ENCODE measurements at places on chromosomes 16 and 17.

DNA sequence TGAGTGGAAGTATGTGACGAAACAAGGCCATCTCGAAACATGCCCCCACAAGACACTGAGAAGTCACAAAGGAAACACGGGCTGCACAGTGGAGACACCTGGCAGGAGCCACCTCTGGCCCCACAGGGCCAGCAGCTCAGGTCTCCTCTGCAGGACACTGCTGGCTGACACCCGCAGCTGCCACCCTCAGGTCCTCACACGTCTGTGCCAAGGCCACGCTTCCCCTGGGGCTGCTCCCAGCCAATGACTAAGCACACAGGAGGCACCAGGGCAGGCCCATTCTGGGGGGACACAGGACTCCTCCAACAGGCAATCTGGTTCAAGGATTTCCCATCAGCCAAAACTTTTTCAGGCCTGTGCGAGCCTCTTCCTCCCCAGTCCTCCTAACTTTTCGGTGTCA lies 36.4 kb downstream of the MBTPS1 start:
- no peak for DNase-seq

DNA sequence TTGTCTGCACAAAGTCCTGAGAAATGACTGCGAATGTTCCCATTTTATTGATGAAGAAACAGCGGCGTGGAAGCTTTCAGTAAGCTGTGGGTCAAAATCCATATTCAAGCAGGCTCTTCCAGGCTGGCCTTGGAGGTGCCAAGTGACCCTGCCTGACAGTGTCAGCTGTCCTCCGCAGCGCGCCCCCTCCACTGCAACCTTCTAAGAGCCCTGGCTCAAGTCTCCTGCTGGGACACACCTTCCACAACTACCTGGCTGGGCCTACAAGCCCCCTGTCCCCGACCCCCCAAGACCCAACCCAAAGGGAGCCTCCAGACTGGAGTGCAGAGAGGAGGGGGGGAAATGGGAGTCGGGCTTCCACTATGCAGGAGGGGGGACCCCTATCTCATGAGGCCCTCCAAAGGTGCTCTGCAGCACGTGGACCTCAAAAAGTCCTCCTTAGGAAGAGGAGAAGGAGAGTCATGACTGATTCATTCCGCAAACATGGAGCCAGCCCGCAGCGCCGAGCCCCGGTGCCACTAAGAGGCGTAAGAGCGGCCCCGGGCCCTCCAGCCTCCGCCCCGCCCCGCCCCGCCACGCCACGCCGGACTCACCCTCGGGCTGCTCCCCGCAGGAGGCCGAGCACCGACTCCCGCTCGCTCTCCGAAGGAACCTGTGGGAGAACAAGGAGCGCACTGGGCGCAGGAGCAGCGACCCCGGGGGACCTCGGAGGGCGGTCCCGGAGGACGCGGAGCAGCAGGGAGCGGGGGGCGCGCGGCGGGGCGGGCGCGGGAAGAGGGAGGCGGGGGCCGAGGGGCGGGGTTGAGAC lies 574 bp downstream of the MPP3 start:
- DNase-seq = no peak

- no peak for DNase-seq
Measured at GRCh38 chr17:10731408-10731879, 1.6 kb upstream of the TMEM220 start.

DNA sequence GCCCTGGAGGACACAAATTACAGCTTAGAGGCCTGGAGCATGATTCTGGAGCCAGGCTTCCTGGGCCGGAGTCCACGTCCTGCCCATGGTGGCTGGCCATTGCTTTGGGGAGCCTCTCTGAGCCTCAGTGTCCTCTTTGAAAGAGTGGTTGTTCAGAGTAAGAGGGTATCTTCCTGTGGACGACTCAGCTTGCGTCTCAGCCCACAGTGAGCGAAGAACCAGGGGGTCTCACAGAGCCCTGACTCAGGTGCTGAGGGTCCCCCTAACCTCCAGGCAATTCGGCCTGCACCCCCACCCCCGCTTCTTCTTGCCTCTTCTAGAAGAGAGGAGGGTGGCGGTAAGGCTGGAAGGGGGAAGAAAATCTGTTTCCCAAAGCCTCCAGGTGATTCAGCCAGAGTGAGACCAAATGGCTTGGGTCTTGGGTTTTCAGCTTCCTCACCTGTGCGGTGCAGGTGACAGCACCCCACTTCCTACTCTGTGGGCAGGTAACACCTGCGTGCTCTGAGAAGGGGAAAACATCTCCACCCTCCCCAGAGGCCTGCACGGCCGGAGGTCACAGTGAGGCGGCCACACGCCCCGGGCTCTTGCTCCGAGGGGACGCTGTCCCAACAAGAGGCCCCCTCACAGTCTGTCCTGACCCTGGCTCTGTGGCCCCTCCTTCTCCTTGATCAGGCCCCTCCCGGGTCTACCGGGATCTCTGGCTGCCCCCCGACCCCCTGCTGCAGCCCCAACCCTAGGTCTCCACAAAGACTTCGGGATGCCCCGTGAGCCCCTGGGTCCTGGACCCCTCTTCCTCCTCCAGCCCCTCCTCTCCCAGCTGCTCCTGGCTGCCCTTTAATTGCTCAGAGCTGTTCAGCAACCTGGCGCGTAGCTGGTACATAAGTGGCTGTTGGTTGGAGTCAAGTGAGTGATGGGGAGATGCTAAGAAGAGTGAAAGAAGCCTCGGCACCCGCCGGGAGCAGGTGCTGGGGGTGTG lies 119.2 kb downstream of the METRNL start:
- no peak for DNase-seq

- DNase-seq = no peak
Measured at GRCh38 chr17:75342996-75343395, 53.8 kb upstream of the SLC25A19 start.

DNA sequence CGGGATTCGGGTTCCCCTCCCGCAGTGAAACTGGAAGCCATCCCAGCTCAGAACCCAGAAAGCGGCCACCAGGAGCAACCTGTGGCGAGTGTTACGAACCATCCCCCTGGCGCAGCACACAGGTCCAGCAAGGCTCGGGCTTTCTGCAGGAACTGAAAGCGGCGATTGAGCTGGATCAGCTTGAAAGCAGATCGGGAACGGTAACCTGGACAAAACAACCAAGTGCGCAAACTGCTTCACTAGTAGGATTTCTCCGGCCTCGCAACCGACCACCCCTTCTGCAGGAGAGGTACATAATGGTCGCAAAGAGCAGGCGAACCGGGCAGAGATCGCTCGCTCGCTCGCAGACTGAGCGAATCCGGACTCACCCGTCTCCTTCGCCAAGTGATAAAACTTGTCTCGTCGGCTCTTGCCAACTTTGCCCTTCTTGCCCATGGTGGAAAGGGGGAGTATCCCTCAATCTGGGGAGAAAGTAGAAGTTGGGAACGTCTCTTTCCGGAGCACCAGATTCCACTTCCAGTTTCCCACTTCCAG lies 696 bp upstream of the PSMC5 start:
- DNase-seq = no peak

GRCh38 chr17:2239882-2240430 lies 63.6 kb downstream of the SMG6 start:
- no peak for DNase-seq

DNA sequence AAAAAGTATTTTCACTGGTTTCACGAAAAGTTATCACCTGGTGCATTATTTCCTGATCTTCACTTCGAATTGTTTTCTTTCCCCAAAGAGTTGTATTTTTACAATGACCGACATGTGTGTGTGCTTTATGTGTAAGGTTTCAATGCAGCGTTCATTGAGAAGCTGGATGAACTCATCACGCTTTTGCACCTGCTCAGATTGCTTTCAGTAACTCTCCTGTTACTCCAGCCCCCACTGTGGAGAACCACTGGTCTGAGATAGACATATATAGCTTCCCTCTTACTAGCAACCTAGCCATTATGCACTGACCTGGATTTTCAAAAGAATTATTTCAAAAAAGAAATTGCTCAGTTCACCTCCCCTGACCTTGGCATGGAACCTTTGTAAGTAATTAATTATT lies 178.3 kb upstream of the CHMP6 start:
- DNase-seq = no peak

- no peak for DNase-seq
Measured at GRCh38 chr17:57940231-57940630, 15.0 kb downstream of the CUEDC1 start.
